ENCODE measurements at places on chromosomes 12 and 14.

DNA sequence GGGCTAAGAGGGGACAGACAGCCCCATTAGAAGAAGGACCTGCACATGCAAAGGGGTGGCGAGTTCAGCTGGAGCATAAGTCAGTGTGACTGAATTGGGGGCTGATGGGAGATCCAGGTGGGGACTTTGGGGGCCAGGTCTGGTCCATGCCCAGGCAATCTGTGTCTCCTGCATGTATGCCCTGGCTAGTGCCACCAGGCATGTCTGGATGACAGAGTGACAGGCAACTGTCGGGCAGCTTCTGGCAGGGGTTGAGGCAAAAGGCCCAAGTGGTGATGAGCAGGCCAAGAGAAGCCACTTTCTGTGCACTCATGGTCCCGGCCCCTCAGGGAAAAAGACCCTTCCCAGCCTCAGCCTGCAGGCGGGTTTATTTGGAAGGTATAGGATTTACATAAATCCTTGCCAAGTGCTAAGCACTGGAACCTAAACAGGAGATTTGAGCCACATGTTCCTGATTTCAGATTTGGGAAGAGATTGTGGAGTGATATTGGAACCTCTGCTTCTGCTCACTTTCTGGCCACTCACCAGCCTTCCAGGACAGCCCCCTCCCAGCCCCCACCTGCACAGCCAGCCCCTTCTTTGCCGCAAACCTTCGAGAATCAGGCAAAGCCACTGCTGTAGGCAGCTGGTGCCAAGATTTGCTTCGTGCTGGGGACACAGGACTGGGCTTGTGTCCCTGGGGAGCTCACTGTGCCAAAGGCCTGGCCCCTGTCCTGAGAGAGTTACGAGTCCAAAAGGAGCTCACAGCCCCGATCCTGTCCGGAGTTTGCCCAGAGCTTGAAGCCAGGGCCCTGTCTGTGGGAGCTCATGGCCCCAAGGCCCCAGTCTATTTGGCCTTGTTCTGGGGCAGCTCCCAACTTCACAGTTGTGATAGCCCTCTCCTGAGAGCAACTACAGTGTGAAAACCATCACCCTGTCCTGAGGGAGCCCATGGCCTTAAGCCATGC lies 232.5 kb upstream of the RTL1 start:
- no peak for DNase-seq

DNA sequence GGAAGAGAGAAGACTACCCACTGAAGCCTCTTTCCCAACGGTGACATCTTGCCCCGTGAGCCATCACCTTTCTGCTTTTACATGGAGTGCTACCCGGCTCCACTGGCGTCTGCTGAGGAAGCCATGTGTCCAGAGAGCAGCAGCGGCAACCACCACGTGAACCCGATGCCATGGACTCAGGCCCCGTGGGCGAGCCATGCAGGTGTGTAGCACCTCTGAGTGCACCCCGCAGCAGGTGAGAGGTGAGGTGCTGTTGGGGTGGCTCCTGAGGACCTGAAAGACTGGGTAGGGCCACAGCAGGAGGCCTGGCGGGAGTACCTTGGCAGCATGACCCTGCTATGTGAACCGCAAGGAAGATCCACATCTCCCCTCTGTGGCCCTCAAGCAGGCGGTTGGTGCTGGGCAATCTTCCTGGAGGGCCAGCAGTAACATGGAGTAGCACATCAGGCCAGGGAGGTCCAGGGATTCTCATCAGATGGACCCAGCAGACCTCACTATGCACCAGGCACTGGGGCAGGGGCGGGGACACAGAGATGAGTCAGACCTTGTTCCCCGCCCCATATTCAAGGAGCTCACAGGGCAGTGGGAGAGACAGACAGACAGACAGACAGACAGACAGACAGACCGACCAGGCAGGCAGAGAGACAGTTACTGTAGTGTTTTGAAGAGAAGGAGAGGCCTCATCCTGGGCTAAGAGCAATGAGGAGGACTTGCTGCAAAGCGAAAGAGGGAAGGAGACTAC lies 129.6 kb downstream of the PAPOLA start:
- DNase-seq, result no peak

- no peak for DNase-seq
Observed at GRCh38 chr12:103986829-103987228, 21.2 kb downstream of the TDG start.

DNA sequence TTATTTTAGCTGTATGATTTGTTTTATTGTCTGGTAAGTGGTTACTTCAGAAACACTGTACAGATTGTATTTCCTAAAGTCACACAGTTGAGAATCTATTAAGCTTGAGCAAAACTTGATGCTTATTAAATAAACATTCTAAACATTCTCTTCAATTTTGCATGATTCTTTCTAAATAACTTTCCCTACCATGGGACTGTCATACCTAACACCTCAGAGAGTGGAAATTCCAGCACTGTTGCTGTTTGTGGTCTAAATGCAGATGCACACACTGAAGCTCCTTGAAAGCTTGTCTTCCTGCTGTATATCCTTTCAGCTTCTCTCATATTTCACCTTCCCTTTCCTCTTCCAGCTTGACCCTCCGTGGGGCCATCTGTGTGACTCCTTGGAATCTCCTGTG lies 392.0 kb downstream of the LRIG3 start:
- DNase-seq, result no peak

- DNase-seq, result no peak
Observed at GRCh38 chr12:12736759-12737676, 19.9 kb downstream of the CDKN1B start.

DNA sequence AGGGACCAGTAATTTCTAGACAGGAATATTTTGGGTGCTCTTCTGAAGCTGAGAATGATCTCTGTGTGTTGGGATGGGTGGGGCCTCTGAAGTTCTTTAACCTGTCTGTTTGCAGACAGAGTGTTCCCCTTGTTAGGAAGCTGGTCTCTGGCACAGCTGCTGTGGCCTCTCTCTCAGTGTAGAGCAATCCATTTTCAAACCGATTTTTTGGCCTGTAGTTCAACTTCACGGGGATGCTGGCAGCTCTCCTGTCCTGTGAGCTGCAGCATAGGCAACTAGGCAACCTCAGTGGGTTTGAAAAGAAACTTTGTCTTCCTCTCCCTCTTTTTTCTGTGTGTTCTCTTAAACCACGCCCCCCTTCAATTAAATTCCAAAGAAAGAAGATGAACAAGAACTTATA lies 69.1 kb downstream of the SMOC1 start:
- DNase-seq, result no peak

DNA sequence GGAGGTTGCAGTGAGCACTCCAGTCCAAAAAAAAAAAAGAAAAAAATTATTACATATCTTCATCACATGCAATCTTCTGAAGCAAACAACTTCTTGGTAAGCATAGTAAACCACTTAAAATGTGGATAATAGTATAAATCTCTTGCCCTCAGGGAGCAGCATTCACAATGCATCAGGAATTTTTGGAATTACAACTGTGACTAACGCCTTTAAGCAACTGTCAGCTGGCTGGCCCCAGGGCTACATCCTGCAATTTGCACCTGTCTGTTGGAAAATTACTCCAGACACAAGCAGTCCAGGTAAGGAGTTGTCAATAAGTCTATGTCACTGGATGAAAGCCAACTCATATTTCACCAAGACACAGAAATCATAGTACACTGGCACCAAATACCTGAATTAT lies 5.5 kb upstream of the SLC7A7 start:
- DNase-seq, result no peak

DNA sequence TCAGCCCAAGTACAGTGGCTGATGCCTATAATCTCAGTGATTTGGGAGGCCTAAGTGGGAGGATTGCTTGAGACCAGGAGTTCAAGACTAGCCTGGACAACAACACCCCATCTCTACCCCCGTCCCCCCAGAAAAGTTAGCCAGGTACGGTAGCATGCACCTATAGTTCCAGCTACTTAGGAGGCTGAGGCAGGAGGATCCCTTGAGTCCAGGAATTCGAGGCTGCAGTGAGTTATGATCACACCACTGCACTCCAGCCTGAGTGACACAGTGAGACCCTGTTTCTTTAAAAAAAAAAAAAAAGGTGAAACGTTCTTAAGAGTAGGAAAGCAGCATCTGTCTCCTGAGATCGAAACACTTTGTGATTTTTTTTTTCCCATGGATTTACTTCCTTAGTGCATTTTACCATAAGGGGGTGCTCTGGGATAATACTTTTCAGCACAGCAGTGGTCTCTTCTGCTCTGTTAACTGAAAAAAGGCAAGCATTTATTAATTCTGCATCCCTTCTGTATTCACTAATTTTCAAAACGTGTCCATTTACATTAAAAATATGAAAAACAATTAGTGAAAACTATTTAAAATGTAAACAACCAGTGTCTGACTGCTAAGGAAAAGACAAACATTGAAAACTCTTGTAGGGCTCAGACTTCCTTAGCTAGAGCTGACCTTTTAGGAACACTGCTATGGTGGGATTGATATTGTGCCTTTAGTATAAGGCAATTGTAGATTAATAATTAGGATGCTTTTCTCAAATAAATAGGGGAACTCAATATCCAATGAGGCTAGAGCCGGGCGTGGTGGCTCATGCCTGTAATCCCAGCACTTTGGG lies 31.2 kb upstream of the USP44 start:
- DNase-seq, result peak; percentile 22

GRCh38 chr12:26092346-26093105 lies 32.3 kb downstream of the BHLHE41 start:
- no peak for DNase-seq

GRCh38 chr12:93379981-93380361 lies 2.2 kb downstream of the NUDT4 start:
- no peak for DNase-seq

DNA sequence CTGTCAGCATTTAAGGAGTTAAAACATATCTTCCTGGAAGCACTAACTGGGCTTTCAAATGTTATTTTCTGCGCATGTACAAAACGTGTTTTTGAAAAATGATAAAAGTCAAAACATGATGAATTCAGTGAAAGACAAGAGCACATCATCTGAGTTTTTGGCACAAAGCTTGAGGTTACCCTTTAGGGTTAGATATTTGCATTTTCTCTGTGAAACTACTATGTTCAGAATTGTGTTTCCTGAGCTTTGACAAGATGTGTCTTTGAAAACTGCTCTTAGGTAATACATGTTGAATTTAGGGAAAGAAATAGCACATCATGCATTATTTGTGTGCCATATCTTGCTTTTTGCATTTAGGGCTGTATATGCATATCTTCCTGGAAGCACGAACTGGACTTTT lies 79.0 kb downstream of the ASCL4 start:
- no peak for DNase-seq

GRCh38 chr14:26276757-26277156 lies 321.1 kb downstream of the NOVA1 start:
- peak; percentile 54 for DNase-seq

DNA sequence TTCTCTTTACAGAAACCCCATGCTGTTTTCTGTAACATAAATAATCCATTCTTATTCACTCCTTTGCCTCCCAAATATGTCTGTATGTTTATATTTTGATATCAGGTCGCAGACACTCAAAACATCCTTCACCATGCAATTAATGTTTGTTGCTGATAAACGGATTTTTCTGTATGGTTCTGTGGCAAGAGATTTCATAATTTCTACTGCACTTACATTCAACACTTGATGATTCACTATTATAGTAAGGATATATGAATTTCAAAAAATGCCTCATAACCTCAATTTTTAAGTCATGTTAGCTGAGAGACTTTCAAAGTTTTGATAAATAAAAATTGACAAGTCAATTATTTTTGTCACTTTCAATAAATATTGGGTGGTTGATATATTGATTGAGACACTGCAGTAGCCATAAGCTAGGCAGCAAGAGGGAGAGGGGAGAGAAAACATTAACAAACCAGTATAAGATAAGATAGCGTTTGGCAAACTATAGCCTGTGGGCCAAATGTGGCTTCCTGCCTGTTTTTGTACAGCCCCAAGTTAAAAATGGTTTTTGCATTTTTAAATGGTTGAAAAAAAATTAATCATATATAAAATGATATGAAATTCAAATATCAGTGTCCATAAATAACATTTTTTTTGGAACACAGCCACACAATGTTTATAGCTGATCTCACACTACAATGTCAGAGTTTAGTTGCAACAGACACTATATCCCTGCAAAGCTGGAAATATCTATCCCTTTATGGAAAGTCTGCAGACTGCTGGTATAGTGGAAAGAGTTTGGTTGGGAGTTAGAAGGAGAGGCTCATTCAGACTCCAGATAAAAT lies 18.3 kb downstream of the ALDH6A1 start:
- DNase-seq, result no peak

DNA sequence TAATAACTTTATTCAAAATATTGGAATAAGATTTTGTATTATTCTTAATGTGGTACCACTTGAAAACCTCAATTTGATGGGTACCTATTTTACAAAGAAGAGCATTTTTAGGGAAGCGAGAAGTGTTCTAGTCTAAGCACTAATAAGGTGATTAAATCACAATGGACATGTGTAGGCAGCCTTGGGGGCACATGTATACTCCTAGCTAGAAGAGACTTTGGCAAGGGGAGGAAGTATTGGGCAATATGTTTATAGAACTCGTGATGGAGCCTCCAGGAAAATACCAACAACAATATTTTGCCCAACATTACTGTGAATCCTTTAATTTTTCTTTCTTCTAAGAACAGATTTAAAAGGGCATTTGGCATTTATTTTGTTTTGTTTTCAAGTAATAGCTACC lies 280.3 kb downstream of the ADAMTS20 start:
- DNase-seq, result no peak

DNA sequence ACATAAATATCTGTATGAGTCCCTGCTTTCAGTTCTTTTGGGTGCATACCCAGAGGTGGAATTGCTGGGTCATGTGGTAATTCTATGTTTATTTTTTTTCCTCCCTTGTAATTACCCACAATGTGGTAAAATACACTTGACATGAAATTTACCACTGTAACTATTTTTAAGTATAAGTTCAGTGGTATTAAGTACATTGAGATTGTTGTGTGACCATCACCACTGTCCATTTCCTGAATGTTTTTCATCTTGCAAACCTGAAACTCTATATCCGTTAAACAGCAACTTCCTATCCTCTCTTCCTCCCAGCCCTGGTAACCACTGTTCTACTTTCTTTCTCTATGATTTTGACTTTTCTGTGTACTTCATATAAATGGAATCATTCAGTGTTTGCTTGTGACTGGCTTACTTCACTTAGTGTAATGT lies 51.4 kb downstream of the BORCS5 start:
- no peak for DNase-seq

GRCh38 chr12:68450947-68451260 lies 118.7 kb upstream of the MDM1 start:
- no peak for DNase-seq

DNA sequence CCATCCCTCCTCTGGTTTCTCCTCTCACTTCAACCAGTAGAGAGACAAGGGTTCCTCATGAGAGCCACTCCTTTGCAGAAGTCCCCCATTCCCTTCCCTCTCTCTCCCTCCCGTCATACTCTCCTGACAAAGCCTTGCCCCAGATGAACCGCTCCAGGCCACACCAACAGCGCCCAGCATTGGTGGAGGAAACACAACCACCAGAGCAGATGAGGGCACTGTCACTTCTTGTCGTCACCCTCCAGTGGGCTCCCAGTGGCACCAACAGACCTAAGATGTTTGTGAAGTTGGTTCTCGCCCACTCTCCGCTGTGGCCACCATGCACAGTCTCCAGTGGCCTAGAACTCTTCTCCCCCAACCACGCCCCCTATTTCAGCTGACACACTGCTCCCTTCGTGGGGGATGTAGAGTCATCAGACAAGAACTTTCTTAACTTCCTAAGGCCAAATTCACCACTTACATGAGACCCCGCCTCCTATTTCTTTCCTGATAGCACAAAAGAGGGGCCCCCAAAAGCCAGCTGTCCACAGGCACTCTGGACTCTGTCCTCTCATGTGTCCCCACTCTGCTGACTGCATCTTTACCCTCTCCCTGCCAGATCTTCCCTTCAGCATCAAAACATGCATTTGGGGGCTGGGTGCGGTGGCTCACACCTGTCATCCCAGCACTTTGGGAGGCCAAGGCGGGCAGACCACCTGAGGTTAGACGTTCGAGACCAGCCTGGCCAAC lies 29.2 kb upstream of the PLEKHG6 start:
- DNase-seq, result no peak

- no peak for DNase-seq
Observed at GRCh38 chr12:2076196-2076570, 23.4 kb downstream of the CACNA1C start.
